ENCODE measurements at places on chromosomes 5 and 9.

GRCh38 chr5:154313360-154314017 is 123.0 kb downstream of the GALNT10 start:
- DNase-seq, result peak; percentile 14

DNA sequence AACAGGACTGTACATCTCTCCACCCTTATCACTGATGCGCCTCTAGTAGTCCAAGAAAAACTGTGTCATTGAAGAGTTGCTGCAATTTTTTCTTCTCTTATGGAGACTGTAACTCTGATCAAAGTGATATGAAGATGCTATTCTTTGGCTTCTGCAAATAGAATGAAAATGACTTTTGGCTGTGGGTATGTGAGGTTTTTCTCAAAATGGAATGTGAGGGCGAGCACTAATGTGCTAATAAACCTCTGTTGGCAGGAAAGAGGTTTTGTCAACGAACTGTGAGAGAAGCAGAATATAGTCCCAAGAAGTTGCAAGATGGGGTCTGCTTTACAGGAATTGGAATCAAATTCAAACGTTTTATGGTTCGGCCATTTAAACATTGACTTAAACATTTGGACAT is 252.0 kb upstream of the GAS1 start:
- DNase-seq, result no peak

DNA sequence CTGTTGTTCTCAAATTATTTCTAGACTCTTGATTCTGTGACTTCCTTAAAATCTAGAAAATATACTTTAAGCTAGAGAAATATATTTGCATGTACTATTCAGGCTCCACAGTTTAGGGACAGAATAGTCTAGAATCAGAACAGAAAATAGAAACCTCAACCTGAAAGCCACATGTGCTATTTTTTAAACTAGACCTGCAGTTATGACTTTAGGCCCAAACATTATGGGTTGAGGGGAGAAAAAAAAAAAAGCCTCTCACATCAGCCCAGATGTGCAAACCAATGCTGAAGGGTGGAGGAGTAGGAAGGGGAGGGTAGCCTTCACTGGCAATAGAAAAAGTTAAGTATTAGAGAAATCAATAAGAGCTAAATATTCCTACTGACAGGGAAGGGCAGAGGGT is 35.7 kb downstream of the ELL2 start:
- DNase-seq, result no peak

GRCh38 chr5:147554261-147554817 is 44.5 kb upstream of the DPYSL3 start:
- no peak for DNase-seq

GRCh38 chr9:129178568-129179382 is 714 bp upstream of the IER5L start:
- peak; percentile 55 for DNase-seq

DNA sequence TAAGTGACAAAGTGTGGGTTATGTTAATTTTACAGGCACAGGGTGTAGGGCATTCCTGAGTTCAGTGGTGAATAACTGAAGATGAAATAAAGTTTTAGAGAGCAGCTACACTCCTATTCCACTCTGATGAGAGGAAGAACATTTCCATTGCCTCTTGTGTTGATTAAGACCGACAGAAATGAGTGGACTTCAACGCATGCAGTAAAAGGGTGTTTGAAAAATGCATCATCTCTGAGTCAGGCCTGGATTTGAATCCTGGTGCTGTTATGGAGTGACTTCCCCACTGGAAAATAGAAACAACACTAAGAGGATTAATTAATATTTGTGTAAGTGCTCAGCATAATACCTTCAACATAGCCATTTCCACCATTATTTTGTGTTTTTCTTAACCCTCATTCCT is 86.3 kb downstream of the PRR16 start:
- DNase-seq, result no peak

- DNase-seq, result no peak
Measured at GRCh38 chr9:83965350-83966208, 14.4 kb downstream of the HNRNPK start.

- DNase-seq, result no peak
Measured at GRCh38 chr5:113106821-113107220, 130.2 kb downstream of the DCP2 start.

GRCh38 chr5:64269164-64269563 is 103.5 kb downstream of the RNF180 start:
- no peak for DNase-seq

- no peak for DNase-seq
Measured at GRCh38 chr9:128565578-128565977, 13.2 kb downstream of the SPTAN1 start.

DNA sequence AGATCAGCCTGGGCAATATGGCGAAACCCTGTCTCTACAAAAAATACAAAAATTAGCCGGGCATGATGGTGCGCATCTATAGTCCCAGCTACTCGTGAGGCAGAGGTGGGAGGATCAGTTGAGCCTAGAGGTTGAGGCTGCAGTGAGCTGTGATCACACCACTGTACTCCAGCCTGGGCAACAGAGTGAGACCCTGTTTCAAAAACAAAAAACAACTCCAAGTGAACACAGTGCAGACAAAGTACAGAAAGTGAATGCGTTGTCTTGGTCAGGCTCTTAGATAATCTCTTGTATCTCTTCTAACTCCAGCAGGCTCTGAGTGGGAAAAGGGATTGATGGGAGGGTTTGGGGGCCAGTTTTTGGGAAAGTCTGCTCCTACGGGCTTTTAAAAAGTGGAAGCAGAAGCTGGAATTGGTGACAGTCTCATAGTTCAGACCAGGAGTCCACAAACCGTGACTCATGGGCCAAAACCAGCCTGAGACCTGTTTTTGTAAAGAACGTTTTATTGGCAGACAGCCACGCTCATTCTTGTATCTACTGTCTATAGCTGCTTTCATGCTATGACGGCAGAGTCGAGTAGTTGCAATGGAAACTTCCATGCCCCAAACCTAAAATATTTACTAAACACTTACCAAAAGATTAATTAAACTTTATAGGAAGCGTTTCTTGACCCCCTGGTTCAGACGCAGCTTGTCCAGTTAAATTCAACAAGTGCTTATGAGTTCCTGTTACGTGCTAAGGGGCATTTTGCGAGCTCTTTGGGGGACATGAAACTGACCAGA is 32.9 kb downstream of the NDST1 start:
- DNase-seq, result no peak

GRCh38 chr5:76365561-76365960 is 37.5 kb upstream of the IQGAP2 start:
- DNase-seq, result no peak

DNA sequence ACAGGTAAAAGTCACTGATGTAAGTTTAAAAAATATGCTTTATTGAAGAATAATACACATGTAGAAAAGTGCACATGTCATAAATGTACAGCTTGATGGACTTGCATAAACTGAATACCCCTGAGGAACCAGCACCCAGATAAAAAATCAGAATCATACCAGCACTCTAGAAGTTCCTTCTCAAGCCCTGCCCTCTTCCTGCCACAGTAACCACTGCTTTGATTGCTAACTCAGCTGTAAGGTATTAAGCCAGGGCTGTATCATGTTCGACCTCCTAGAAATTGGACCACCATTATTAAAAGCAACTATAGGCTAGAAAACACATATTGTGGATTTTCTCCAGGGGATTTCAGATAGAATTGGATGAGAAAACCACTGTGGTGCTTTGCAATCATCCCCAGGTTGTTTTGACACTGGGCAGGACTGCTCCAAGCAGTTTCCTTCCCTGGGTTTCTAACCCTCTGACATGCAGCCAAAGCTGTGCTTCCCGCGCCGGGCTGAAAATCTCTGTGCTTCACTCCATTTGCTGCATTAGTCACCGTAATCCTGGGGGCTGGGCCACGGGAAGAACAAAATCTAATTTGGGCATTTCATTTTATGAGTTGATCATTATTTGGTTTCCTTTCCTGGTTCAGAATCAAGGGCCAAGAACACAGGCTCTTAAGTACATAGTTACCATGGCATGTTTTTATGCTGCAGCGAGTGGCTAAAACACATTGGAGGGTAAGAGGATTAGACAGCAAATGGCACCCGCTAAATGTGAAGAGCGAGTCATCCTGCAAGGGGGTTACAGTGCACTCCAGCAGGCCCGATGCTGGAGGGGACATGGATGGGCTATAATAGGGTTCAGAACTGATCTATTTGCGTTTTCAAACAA is 139.4 kb upstream of the IL12B start:
- peak; percentile 59 for DNase-seq

GRCh38 chr5:138448481-138449398 is 9.9 kb downstream of the REEP2 start:
- DNase-seq, result no peak

DNA sequence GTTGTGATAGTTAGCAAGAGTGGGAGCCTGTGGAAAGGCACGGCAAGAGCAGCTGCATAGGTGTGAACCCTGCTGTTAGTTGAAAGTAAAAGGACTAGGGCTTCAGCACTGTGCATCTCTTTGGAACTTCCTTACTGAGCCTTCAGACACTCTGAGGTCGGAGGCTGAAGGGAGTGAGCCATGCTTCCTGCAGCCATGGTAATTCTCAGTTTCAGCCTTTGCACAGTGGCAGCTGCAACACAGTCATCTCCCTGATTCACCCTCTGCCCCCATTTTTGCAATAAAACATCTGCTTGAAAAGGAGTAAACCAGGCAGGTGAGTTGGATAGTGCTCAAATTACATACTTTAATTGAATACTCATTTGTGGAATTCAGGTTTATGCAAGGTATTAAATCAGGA is 6.5 kb upstream of the TLE4 start:
- no peak for DNase-seq

GRCh38 chr9:127049044-127049443 is 73.4 kb downstream of the ANGPTL2 start:
- no peak for DNase-seq

GRCh38 chr9:92671323-92671722 is 1.4 kb upstream of the IPPK start:
- no peak for DNase-seq

- no peak for DNase-seq
Measured at GRCh38 chr9:119367683-119368075, 1.6 kb downstream of the BRINP1 start.

DNA sequence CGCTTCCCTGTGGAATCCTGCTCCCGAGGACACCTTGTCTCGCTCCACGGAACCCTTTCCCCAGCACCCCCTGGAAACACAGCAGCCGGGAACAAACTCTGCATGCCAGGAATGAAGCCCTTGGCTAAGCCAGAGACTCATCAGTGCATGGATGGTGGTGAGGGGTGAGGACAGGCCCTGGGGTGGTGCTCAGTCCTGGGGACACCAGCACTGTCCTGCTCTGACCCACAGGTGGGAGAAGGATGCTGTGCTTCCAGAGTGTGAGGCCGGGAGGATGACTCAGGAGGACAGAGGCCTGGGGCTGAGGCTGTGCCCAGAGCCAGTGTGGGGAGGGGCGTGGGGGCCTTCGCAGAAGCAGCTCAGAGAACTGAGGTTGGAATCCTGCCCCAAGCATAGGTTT is 11.2 kb upstream of the EGR1 start:
- DNase-seq, result no peak

GRCh38 chr5:180718810-180719453 is 20.9 kb downstream of the OR2Y1 start:
- DNase-seq, result peak; percentile 44
